NCI-H524 (cell line): ENCODE measurements at places on chromosomes 5 and 9.

- no peak for DNase-seq
These were observed 3.7 kb downstream of the IPPK start for GRCh38 chr9:92666236-92666635.

- DNase-seq, result no peak
These were observed 93.8 kb downstream of the HSPA4 start for GRCh38 chr5:133145436-133146170.

- DNase-seq, result no peak
These were observed 110.3 kb downstream of the ARRDC3 start for GRCh38 chr5:91272858-91273257.

DNA sequence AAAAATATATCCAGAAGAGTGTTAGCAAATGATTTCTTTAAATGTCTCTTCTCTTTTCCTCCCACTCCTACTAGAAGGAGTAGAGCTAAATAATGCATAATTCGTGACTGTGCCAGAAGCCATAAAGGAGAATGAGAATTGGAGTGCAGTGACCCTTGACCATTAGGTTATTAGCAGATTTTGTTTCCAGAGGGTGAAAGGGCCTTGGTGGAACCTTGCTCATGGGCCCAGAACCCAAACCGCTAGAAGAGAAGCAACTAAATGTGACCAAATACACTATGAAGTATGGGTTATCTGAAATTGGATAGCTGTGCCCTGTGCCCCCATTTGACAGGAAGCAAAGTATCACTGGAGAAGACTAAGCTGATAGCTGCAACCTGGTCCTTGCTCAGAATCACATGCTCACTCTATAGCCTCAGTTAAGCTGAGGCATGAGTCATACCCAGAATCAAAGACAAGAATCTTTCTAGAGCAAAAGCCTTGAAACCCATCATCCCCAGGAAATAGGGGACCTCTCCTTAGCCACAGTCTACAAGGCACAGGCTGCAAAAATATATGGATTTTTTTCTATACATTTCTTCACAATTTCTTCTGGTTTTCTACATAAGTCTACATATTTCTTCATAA is 36.3 kb downstream of the CAPSL start:
- peak; percentile 51 for DNase-seq

DNA sequence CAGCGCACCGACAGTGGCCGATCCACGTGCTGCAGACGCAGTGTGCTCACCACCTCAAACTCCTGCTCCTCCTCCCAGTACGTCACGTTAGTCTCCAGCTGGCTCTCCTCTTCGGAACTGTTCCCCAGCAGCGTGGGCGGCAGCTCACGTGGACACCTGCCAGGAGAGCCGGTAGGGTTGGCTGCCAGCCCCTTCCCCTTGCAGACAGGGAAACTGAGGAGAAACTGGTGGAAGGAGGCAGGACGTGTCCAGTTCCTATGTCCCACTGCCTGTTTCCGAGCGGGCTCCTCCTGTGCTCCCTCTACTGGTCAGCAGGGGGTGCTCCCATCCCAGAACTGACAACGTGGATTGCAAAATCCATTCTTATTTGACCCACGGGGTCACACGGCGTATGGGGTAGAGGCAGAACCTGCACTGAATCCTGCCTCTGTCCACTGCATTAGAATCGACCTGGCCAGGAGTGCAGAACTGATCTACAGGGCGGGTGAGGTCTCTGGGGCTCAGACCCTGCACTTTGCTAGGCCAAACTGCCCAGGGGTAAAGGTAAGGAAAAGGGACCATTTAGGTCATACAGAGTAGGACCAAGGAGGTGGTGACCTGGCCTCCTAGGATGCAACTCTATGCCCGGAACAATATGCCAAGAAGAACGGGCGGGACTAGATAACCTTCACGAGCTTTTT is 25.7 kb downstream of the PDGFRB start:
- DNase-seq, result peak; percentile 24

DNA sequence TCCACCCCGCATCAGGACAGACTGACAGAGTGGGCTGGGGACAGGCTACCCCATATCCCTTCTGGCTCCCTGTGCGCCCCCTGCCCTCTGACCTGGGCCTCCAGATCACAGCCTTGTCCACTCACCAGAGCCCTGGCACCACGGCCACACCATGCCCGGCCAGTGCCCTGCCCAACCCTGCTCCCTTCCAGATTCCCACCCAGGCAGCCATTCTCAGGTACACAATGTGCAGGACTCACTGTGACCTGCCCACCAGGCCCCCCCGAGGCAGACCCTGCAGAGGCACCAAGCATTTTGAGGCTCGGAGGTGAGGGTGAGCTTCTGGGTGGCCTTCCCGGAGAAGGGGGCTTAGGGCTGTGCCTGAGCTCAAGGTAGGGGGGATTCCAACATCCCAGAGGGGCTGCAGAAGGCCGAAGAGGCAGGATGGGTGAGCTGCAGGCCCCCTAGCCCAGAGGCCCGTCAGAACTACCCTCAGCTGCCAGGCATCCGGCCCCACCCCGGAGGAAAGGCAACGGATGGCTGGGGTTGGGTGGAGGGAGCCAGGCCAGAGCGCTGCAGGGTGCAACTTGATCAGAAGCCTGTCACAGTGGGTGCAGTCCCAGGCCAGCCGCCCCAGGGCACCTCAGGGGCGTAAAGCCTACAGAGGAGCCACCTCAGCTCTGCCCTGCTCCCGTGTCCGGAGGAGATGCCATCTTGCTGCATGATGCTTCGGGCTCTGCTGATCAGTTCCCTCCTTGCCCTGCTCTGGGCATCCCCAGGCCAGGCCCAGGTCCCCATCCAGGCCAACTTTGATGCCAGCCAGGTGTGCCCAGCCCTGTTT is at the start of gene LCNL1:
LCNL1 (plus strand) TSS at position 762 of the 820 bp plus-strand sequence. CDS start 594 bp downstream, outside the sequence.
- no peak for DNase-seq

GRCh38 chr5:1883925-1884677 is 1.4 kb upstream of the IRX4 start:
- no peak for DNase-seq

DNA sequence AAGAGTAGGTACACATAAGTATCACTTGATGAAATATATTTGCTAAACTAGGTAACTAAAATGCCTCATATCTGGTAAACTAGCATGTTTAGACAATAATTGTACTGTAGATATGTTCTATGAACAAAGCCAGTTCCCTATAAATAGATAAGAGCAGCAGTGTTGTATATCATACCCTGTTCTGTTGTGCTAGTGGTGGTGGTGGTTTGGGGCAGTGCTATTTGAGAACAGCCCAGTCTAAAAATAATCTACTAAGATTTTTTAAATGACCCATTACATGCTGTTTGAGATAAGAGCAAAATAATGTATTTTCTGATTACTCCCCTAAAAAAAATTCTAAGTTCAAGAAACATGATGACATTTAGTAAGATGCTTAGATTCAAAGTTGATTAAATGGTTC is 829.2 kb upstream of the DMAC1 start:
- no peak for DNase-seq

DNA sequence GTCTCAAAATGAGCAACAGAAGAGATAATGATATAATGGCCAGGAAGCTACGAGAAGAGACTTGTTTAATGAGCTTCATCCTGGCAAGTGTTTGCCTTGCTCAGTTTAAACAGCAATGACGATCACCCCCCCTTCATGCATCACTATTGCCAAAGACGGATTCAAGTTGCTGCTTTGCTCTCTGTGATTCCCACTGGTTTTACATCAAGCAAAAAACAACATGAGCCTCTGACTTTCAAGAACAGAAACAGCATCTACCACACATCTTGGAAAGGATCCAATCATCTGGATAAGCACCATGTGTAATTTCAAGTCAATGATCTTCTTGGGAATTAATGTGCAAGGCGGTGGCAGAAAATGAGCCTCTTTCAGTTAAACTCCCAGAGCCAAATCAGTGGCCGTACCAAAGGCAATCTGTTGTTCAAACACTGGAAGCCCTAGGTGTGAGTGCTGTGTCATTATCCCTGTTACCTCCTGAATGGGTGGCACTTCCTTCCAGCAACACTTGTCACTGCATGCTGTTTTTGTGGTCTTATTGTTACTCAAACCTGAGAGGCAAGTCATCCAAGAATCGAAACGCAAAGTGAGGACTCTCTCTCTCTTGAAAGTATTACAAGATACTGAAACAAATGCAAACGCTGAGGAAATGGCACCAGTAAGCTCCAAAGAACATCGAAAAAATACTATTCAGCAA is 72.8 kb downstream of the MED27 start:
- peak; percentile 93 for DNase-seq

DNA sequence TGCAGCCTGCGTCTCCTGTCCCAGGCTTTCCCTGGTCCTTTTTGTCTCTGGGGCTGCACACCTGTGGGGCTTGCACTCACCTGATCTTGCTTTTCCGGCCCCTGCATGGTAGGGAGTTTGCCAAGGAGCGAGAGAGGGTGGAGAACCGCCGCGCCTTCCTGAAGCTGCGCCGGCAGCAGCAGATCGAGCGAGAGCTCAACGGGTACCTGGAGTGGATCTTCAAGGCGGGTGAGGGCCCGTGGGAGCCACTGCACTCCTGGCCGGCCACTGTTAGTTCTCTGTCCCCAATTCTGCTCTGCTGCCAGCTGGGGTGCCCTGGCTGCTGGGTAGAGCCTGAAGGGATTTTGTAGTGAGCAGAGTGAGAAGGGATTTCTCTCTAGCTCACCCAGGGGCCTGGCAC is 78.0 kb downstream of the CACNA1B start:
- DNase-seq, result no peak

GRCh38 chr5:142701673-142702311 is 15.9 kb upstream of the FGF1 start:
- no peak for DNase-seq

DNA sequence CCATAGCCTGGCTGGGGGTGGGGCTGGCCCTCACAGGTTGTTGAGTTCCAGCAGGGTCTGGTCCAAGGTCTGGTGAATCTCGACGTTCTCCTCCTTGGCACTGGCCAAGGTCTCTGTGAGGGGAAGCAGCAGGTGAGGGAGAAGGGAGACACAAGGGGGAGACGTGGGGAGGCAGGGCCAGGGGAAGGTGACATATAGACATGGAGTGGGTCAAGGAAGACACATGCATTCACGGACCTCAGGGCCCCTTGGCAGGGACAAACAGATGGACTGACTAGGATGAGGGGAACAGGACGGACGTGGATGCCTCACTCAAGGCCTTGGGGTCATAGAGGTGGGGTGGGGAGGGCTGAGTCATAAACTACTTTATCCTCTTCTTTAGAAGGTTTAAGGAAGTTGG is 7.7 kb downstream of the TPM2 start:
- DNase-seq, result no peak

DNA sequence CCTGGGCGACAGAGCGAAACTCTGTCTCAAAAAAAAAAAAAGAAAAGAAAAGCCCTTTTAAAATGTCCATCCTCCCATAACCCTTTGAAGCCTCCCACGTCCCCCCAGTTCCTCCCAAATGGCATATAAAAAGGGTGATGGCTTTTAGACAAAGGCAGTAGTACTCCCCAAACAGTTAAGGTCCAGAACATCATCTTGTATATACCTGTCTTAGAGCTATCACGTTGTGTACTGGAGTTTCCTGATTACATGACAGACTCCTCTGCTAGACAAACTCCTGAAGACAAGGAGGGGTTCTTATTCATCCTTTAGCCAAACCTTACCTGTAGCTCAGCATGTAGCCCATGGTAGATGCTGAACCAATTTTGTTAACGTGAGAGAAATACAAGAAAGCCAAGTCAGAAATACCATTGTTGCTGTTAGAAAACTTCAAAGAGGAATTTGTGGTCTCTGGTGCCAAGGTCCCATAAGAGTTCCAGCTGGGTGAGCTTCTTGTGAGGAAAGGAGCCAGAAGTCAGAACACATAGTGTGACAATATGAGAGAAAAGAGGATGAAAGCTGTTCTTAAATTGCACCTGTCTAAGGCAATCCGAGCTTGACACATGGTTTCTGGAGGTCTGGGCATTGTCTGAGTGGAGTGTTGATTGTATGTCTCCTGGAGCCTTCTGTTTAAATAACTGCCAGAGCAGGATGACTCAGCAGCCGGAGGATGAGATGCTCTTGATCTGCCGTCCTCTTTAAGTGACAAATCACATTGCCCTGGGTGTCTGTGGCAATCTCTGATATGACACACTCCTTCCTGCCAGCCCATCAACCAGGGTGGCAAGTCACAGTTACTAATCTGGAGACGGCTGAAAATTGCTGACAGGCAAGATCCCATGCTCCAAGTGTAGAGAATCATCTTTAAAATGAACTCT is 69.1 kb downstream of the ARRDC3 start:
- DNase-seq, result peak; percentile 90

DNA sequence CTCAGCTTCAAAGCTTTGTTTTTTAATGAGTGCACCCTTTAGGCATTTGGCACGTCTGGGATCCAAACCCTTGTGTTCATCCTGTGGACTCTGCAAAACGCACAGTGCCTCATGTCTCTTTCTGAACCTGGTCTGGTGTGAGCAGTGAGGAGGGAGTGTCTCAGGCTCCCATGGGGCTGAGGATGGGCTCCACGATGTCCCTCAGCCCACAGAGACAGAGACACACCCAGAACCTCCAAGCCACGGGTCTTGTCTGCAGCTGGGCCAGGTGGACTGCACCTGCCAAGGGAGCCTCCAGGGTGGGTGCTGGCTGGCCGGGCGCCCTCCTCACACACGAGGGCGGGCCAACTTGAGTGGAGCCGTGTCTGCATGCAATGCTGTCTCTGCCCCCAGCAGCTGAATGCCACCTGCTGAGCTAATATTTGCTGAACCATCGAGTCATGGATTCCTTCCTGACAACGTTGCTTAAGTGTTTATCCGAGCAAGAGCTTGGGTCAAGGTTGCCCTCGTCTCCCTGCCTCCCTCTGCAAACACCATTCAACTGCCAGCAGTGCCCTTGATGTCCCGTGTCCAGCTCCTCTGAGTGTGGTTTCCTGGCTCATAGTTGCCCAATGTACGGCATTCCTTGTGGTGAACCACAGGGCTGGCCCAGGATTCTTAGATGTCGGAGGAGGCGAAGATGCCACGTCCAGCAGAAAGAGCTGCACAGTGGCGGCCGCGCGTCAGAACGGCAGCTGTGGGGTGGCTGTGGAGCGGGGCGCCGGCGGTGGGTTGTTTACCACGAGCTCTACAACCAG is 31.4 kb upstream of the LPCAT1 start:
- DNase-seq, result no peak

- no peak for DNase-seq
These were observed 457.5 kb downstream of the ENC1 start for GRCh38 chr5:74183041-74183440.

GRCh38 chr5:39059064-39059463 is 15.1 kb downstream of the RICTOR start:
- no peak for DNase-seq

- no peak for DNase-seq
These were observed 96.0 kb downstream of the ACTL7B start for GRCh38 chr9:108759835-108760234.

- DNase-seq, result no peak
These were observed 13.6 kb downstream of the NIPAL4 start for GRCh38 chr5:157473383-157474320.

DNA sequence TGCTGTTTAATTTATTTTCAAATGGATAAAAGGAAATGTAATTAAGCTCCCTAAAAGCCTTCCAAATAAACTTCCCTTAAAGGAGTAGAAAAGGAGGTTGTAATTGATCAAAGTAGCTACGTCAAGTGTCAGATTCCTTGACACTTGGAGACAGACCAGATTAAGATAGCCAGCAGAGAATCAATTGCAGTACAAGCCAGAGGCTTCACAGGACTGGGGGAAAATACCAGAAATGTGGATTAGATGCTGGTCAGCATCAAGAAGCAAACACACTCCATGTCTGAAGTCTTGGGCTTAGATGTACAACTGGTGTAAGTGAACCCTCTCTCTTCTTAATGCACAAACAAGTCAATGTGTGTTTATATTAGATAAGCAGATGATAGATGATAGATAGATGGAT is 184.9 kb upstream of the TAS2R1 start:
- no peak for DNase-seq
